Fibroblast of mammary gland (primary cell): ENCODE measurements at places on chromosomes 7 and 10.
A peak's percentile ranks its signal among the peaks of the same experiment; 100 is the strongest.

DNA sequence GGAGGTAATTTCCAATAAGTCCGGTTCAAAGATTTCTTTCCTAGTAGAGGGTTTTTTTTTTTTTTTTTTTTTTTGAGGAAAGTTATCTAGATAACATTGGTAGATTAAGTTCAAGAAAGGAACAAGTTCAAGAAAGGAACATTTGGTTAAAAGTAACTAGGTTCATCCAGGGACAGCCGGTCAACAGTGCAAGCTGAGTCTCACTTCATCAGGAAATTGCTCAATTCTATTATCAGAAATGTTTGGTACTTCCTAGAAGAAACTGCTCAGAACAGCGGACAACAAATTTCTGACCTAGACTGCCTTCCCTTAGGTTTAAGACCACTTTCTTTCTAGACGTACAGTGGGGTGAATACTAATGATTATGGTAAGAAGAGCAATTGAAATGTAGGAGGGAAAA, 3.7 kb upstream of the IL2RA start:
- DNase-seq = peak; percentile 30

- DNase-seq = no peak
Observed at GRCh38 chr10:13067431-13067830, 32.5 kb upstream of the OPTN start.

DNA sequence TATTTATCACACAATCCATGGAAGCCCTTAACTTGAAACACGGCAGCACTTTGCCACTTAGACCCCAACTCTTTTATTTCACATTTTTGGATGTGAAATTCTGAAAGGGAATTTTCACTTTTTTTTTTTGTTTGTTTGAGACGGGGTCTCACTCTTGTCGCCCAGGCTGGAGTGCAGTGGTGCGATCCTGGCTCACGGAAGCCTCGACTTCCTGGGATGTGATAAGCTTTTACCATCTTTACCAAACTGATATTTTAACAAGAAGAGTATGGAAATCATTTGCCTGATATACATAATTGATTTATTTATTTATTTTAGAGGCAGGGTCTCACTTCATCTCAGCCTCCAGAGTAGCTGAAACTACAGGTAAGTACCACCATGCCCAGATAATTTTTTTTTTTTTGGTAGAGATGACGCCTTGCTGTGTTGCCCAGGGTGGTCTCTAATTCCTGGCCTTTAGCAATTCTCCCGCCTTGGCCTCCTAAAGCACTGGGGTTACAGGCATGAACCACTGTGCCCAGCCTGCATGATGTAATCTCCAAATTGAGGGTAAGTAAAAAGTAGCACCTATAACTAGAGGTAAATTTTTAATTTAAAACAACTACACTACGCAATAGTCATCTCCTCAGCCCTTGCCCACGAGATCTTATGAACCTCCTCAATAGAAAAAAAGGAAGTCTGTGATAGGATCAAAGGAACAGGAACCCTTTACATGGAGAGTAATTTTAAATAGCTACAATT, 180.7 kb upstream of the KLF14 start:
- DNase-seq = no peak

- no peak for DNase-seq
Observed at GRCh38 chr7:50739744-50740435, 42.8 kb downstream of the GRB10 start.

DNA sequence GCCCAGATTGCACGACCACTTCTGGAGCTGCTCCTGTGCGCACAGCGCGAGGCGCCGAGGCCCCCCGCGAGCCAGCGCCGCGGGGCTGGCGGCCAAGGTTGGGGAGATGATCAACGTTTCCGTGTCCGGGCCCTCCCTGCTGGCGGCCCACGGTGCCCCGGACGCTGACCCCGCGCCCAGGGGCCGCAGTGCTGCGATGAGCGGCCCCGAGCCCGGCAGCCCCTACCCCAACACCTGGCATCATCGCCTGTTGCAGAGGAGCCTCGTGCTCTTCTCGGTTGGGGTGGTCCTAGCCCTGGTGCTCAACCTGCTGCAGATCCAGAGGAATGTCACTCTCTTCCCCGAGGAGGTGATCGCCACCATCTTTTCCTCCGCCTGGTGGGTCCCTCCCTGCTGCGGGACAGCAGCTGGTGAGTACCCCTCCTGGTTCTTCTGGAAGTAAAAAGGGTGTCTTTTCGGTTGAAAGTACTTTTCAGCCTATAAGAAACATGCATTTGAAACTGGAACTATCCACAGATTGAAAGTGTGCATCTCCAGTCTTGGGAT, 683 bp downstream of the INSIG1 start:
- DNase-seq = no peak

GRCh38 chr10:18713077-18713476, 53.8 kb downstream of the ARL5B start:
- peak; percentile 95 for DNase-seq

DNA sequence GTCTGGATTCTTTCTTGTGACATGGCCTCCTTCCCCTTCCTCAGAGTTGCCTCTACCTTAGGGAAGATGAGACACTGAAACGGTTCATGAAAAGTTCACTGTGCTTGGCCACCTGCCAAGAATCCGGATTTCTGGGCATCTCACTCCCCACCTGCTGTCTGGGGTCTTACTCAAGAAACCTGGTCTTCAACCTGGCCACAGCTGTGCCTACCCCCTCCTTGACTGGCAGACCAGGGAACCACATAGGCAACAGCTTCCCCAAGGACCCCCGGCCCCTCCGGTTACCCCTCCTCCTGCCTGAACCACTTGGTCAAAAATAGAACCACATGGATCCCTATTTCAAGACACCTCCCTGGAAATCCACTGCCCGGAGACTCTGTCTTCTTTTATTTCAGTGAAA, 58.7 kb upstream of the NANOS1 start:
- no peak for DNase-seq

- peak; percentile 16 for DNase-seq
Observed at GRCh38 chr7:47792521-47793121, 155.6 kb downstream of the PKD1L1 start.

DNA sequence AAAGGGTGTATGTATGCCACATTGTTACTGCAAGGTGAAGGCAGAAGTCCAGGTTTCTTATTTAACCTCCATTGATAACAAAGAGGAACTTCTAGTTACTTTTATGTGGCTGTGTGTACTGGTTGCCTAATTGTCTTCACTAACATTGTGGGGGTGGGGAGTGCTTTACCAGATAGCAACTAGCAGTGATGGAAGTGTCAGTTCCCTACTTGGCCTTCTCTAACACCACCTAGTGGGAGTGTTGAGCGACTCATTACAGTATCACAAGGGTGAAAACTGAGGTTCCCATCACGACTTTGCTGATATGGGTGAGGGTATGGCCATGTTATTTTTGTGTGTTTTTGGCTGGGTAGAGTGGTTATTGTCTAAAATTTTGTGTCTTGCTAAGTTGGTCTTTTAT, 274.4 kb downstream of the THSD7A start:
- DNase-seq = peak; percentile 40

GRCh38 chr7:97871659-97872024, 566 bp downstream of the ASNS start:
- DNase-seq = no peak

- no peak for DNase-seq
Observed at GRCh38 chr7:133124974-133125373, 43.1 kb upstream of the CHCHD3 start.

DNA sequence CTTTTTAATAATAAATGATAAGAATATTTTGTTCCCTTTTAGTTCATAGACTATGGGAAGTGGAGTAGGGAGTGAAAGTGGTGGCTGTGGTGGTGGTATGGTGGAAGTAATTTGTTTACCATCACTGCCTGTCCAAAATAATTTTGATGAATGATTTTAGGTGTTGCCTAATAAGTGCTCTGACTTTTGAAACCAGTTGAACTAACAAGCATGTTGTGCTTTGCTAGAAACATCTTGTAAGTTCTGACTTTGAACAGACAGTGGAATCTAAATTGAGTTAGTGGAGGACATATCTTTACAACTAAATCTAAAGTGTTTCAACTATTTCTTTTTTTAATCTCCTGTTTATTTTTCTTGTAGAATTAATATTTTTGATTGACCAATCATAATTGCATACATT, 49.7 kb downstream of the ZEB1 start:
- no peak for DNase-seq

DNA sequence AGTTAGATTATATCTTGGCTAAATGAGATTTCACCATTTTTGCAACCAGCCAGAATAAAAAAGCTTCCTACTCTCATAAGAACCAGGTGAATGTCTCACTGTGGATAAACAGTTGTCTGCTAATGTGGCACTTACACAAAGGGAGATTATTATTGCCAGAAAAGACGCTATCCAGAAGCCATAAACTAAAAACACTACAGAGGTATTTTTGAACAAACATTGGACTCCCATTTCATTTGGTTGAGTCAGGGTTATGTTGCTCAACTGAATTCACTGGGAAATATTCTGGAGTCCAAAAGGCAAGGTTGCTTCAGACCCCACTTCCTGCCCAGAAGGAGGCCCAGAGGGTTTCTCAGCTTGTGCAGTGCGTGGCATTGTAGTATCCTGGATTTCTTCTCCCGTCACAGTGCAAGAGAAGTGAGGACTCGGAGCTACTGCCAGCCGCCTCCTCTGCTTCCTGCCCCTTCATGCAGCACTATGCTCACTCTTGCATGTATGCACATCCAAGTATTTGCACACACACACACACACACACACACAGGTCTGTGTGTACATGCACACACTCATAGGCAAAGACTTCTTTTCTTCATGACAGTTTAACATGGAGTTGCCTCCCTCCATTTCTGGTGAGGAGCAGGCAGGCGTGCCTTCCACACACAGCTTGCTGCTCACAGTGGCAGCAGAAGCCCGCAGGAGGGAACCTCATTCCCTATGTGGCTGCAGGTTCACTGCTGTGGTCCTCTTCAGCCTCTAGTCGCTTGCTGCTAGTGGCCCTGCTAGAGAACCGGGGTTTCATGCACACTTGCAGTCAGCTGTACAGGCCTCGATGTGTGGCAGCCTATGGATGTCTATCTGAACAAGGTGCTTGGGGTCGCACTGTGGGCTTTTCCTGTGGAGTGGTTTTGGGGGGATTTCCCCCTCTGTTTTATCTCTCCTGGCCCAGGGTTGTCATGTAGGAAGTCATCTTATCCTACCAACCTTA, 10.1 kb downstream of the DENND10 start:
- peak; percentile 90 for DNase-seq

DNA sequence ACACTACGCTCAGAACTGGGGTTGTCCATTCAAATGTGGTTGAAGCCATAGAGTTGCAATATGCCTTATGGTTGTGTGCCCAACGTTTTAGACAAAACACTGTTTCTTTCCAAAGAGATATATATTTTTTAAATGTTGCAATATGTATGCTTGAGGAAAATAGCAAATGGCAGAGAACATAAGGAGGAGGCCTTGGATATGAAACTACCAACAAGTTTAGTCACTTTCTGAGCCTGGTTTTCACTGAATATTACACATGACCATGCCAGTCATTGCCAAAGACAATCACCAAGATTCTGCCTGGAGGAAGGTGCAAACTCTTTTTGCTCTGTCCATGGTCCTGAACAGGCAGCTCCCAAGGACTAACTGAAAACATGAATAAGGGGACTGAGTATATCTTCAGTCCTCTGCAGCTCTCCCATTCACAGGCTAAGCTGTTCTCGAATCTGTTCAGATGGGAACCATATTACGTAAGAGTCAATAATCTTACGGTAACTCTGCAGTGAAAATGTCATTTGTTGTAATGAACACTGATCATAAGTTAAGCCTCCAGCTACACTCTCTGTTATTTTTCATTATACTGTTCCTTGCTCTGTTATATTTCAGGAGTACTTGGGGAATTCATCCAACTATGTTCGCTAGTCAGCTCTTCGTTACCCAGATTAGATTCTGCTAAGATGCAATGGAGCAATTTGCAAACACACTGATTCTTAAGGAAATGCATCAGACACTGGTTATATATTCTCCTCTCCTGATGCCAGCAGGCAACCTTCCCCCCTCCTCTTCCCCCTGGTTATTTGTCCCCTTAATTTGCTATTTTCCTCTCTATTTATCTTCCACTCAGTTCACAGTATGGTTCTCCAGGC, 90.7 kb upstream of the C1QL3 start:
- peak; percentile 53 for DNase-seq

GRCh38 chr7:152338561-152338960, 97.2 kb downstream of the KMT2C start:
- DNase-seq = peak; percentile 25

DNA sequence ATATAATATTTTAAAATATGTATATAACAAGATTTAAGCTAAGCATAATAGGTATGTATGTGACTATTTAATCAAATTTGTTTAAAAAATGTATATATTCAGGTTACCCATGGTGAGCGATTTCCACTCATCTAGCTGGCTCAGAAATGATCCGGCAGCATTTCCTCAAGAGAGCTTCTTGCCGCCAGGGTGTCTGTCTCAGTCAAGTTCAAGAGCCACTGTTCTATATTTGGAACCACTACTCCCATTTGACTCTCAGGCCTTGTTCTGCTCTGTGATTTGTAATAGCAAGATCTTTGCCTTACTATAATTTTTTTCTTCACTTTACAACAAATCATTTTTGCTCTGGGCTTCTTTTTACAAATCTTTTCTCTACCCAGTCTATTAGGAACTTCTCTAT, 48.7 kb upstream of the CNTNAP2 start:
- DNase-seq = no peak

- DNase-seq = no peak
Observed at GRCh38 chr7:39127058-39127457, 149.3 kb downstream of the POU6F2 start.

DNA sequence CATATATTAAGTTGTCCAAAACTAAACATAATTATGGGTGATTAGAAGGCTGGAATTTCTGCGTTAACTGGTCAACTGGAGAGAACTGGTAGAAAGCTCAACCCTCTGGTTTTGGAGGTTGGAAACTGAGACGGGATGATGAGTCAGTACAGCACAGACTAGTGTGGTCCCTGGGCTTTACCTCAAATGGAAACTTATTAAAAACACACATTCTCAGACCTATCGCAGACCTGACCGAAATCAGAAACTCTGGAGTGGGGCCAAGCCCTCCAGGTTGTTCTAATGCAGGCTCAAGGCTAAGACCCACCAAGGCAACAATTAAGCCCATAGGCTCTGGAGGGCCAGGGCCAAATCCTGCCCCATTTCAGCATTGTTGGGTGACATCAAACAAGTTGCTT, 136.9 kb downstream of the KCNMA1 start:
- peak; percentile 22 for DNase-seq

DNA sequence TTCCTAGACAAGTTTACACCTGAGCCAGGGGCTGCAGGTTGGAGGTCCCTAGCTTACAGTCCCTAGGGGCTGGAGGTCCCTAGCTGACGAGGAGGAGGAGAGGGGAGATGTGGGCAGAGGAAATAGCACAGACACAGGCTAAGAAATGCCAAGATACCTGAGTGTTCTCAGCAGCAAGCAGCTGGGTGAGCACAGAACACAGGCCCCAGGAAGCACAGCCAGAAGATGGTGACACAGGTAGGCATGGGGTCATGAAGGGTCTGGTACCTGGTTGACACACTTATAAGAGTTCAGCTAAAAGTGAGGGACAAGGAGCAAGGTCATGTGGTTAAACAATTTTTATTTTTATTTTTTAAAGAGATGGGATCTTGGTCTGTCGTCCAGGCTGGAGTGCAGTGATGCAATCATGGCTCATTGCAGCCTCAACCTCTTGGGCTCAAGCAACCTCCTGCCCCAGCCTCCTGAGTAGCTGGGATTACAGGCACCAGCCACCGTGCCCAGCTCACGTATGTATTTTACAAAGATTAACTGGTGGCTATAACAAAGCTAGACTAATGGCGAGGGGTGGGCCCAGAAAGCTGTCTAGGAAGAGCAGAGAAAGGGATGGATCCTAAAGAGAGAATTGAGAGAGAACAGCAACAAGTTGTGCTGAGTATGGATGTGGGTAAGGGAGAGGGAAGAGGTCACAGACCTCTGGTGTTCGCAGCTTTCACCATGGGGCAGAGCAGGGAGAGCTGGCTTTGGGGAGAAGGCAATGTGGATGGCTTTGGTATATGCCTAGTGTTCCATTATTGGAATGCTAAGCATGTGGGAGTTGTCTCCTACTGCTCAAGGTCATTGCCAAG, 140.3 kb upstream of the KLF14 start:
- DNase-seq = peak; percentile 32

GRCh38 chr10:11329062-11329673, 282.3 kb downstream of the USP6NL start:
- DNase-seq = no peak
